ENCODE measurements at places on chromosomes 5 and 9.

DNA sequence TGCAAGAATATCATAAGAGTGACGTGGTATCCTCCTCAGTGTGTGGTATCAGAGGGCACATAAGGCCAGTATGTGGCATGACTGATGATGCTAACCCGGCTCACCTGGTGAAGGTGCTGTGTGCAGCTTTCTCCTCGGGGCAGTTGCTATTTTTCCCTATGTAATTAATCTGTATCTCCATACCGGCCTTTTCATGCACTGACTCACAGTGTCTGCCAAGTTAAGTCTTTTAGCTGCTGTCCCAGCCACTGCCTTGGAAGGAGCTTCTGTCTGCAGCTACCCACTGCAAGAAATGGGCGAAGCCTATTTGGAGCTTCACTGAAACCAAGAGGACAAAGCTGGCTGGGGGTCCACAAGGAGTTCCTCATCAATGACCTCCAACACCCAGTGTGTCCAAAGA is 46.0 kb downstream of the NXNL2 start:
- DNase-seq, result no peak

GRCh38 chr5:107324809-107325208 is 345.9 kb downstream of the EFNA5 start:
- DNase-seq, result no peak

DNA sequence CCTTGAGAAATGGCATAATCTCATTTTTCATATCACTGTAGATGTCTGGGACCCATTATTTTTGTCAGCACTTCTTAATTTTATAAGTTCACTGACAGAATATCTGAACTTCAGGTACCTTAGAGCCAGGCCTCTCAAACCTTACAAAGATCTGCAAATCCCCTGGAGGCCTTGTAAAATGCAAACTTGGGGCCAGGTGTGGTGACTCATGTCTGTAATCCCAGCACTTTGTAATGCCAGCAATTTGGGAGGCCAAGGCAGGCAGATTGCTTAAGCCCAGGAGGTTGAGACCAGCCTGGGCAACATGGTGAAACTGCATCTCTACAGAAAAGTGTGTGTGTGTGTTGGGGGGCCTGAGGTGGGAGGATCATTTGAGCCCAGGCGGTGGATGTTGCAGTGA is 30.8 kb downstream of the RASGRF2 start:
- peak; percentile 36 for DNase-seq

DNA sequence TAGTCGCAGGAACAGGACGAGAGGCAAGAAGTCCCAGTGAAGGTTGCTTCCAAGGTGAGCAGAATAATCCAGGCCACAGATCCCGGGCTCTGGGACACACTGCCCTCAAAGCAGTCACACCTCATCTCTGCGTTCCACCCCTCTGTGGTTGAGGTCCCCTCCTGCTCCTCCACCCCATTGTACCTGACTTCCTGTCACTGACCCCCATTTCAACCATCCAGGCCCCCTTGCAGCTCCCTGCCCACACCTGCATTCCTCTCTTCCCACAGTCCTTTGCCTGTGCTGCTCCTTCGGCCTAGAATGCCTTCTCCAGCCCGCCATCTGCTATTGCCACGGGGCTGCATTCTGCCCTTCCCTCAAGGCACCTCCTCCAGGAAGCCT is 73.5 kb downstream of the PAX5 start:
- no peak for DNase-seq

DNA sequence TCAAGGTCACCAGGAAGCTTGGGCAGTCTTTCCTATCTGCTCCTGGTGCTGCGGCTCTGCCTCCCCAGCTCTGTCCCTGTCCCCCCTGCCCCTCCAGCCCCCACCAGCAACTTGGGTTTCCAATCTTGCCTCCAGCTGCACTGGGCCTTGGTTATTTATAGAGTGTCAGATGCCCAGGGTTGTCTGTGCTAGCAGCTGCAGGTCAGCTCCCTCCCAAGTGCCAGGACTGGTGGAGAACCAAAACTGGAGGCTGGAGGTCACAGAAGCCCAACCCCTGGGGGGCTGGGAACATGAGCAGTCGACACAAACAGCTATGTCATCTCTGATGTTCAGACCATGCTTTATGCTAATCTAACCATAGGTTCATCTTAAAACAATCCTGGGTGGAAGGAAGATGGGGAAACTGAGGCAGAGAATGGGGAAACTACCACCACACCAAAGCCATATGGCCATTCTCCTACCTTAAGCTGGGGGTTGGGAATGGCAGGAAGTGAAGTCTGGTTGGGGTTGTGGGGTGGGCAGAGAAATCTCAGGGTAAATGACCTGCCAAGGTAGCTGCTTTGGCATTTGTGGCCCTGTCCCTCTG is 1.7 kb downstream of the TPM2 start:
- no peak for DNase-seq

Data from NCI-H226 (cell line).